ENCODE measurements at places on chromosomes 1 and 21.
A peak's percentile ranks its signal among the peaks of the same experiment; 100 is the strongest.

DNA sequence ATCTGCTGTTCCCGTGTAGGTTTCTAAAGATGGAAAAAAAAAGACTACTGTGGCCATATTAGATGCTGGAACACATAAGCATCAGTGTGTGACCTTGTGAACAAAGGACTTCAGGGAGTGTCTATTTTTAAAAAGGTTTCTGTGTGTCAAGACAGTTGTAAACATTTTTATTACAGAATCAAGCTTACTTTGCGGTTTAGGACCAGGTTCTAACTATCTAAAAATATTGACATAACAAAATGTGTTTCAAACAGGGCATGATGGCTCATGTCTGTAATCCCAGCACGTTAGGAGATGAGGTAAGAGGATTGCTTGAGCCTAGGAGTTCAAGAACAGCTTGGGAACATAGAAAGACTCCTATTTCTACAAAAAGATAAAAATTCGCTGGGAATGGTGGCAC is 7.1 kb upstream of the DDI2 start:
- no peak for DNase-seq

DNA sequence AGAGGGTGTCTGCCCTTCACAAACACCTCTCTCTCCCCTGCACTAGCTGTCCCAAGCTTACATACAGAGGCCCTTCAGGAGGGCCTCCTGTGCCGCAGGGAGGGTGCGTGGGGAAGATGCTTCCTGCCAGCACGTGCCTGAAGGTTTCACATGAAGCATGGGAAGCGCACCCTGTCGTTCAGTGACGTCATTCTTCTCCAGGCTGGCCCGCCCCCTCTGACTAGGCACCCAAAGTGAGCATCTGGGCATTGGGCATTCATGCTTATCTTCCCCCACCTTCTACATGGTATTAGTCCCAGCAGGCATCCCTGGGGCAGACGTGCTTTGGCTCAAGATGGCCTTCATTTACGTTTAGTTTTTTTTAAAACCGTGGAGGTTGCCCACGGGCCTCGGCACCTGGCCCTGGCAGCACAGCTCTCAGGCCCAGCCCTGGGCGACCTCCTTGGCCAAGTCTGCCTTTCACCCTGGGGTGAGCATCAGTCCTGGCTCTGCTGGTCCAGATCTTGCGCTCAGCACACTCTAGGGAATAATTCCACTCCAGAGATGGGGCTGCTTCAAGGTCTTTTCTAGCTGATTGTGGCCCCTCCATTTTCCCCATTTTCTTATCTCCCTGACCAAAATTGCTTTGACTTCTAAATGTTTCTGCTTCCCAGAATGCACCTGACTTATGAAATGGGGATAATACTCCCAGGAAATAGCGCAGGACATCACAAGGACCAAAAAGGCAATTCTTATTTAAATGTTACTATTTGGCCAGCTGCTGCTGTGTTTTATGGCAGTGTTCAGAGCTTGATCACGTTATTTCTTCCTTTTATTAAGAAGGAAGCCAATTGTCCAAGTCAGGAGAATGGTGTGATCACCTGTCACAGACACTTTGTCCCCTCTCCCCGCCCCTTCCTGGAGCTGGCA is 6.1 kb downstream of the NPPA start:
- no peak for DNase-seq

DNA sequence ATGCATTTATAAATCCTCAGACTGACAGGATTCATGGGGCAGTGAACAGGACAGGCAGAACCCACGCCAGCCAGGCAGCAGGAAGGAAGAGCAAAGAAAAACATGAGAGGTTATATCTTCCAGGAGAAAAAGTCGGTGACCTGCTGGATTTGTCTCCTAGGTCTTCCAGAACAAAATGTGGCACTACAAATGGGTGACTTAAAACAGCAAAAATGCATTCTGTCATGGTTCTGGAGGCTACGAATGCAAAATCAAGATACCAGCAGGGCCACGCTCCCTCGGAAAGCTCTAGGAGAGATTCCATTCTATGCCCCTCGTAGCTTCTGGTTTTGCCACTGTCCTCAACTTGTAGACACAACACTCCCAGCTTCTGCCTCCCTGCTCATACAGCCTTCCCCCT is 63.4 kb downstream of the PSMG1 start:
- no peak for DNase-seq

- no peak for DNase-seq
These were observed 15.9 kb upstream of the LRRC8C start for GRCh38 chr1:89616844-89617627.

- DNase-seq: peak; percentile 68
These were observed 179.4 kb downstream of the HIVEP3 start for GRCh38 chr1:41739061-41739955.

DNA sequence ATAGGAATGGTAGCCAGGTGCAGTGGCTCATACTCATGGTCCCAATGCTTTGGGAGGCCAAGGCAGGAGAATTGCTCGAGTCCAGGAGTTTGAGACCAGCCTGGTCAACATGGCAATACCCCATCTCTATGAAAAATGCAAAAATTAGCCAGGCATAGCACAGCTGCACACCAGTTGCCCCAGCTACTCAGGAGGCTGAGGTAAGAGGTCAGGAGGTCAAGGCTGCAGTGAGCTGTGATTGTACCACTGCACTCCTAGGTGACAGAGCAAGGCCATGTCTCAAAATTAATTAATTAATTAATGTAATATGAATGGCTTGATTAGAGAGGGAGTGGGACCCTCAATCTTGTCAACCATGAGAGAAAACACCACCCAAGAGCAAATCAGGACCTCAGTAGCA is 198.7 kb upstream of the DUSP10 start:
- no peak for DNase-seq

DNA sequence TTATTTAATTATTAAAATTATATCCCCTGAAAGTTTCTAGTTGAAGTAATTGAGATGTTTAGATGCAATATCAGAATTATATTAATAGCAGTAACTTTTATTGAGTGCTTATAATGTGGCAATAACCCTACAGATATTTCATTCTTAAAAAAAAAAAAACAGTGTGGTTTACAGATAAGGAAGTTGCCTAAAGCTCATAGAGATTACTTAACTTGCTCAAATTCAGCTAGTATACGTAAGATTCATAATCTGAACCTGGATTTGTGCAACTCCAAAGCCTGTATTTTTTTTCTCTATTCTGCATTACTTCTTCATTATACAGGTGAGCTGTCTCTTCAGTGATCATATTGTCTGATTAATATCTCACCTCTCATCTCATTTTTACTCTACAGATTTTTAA is 156.0 kb upstream of the PTBP2 start:
- no peak for DNase-seq

DNA sequence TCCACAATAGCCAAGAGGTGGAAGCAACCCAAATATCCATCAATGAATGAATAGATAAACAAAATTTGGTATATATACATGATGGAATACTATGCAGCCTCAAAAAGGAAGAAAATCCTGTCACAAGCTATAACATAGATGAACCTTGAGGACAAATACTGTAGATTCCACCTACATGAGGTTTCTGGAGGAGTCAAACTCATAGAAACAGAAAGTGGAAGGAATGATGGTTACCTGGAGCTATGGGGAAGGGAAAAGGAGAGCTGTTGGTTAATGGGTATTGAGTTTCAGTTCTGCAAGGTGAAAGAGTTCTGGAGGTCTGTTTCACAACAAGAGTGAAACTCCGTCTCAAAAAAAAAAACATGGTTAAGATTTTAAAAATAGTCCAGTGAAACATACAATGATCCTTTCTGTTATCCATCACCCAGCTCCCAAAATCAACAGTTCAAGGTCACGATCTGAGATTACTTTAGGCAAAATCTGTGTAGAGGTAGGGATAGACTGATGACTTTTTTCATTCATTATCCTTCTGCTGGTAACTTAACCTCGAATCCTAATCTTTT is 80.8 kb upstream of the HNRNPU start:
- no peak for DNase-seq

- no peak for DNase-seq
These were observed 75.8 kb downstream of the PGBD5 start for GRCh38 chr1:230350208-230350921.

- DNase-seq: no peak
These were observed 37.2 kb upstream of the SH3D21 start for GRCh38 chr1:36268981-36269380.
